SHP77 (cell line): ENCODE measurements at places on chromosomes 12 and 14.

DNA sequence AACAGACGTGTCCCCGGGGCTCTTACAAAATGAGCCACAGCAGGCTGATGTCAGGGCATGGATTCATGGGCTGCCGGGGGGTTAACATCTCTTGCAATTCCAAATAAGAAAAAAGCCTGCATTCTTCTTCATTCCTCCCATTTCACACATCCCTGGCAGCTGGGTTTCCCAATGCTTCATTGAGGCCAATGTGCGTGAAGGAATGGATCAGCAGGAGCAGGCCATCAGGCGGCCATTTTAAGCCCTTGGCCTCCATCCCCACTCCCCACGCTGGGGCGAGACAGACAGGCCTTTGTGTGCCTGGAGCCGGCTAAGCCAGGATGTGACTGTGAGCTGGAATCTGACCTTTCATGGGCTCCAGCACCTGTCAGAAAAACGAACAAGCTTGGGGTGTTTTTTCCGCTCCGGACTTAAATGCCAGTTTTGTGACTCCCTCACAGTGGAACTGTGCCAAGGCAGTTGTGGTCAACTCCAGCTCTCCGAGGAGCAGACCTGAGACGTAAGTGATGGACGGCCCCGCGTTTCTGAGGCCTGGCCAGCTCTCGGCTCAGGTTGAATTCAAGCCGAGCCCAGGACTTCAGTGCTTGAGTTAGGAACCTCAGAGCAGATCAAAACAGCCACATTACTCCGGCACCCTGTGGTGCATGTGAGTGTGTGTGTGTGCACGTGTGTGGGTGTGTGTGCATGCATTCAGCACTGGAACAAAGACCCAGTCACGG lies 133.1 kb downstream of the TMEM30B start:
- peak; percentile 4 for DNase-seq

- DNase-seq = peak; percentile 8
Observed at GRCh38 chr14:92540472-92541048, 27.0 kb downstream of the RIN3 start.

- no peak for DNase-seq
Observed at GRCh38 chr12:3320881-3321509, 170.0 kb upstream of the PRMT8 start.

DNA sequence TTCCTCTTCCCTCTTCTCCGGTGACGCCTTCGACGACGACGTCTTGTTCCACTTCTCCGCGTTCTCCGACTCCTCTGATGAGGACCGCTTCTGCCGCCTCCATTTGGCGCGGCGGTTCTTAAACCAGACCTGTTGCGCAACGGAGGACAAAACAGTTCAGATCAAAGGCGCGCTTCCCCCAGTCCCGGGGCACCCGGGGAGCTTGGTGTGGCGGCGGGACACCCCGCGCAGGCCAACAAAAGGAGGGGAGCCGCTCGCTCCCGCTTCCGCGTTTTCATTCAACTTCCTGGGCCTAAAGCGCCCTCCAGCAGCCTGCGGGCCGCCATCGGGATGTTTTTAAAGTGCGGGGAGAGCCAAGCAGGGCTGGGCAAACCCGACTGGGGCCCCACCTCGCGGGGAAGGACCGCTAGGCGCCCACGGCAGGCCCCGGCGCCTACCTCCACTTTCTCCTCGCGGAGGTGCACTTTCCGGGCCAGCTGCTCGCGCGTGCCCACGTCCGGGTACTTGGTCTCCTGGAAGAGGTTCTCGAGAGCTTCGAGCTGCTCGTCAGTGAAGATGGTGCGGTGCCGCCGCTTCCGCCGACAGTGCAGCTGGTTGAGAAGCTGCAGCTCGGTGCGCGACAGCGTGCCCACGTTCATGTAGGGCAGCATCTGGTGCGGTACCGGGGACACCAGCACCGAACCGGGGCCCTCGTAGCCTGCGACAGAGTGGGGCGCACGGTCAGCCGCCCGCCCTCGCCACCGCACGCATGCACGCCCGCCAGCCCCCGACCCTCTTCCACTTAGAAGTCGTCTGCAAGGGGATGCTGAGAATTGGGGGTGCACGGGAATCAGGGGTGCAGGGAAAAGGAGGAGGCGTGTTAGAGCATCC lies 1.2 kb downstream of the GSC start:
- no peak for DNase-seq
